Fibroblast of villous mesenchyme (primary cell): ENCODE measurements at places on chromosomes 11 and 22. TPM values are rescaled to one million over a fixed set of nuclear protein-coding genes. Genes with fewer than 3 reads are reported as not detected.

GRCh38 chr11:120522736-120523135 lies 11.2 kb downstream of the GRIK4 start:
- no peak for DNase-seq

DNA sequence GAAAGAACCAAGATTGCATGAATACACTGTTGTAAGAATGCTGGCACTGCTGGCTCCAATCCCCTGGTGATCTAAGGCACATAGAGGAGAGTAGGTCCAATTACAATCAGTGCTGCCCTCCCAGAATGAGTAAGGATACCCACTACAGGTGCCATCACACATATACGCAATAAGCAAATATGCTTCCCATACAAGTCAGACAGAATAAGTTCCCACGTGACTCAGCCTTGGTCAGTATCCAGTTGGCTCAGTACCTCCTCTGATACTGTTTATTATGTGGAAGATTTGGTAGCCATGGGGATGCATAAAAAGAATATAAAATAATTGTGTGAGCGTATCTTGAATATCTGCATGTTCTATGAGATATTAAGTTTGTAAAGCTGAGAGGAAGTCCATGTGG lies 8.9 kb upstream of the OR2D3 start:
- no peak for DNase-seq

AHNAK gene
- total RNA-seq, result 474 and 514 TPM in 2 replicates

DNA sequence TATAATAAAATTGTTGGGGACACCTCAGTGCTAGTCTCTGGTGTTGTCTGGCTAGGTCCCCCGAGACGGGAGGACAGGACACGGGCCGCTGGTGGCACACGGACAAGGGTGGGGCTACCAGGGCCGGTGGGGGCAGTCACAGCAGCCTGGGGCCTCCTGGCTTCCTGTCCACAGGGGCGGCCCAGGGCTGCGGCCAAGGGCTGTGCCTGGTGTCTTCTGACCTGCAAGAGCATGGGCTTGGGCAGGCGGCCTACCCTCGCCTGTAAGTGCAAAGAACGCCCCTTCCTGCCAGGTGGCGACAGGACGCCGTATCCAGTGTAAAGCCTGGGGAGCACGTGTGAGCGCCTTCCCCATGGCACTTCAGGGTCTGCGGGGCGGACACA lies 3.6 kb downstream of the LRFN4 start:
- no peak for DNase-seq

C11orf42 gene
- under 0.01 TPM in 1 of 2 replicates, not detected in the other for total RNA-seq

GRCh38 chr11:129691142-129691541 lies 124.5 kb upstream of the TMEM45B start:
- no peak for DNase-seq

DNA sequence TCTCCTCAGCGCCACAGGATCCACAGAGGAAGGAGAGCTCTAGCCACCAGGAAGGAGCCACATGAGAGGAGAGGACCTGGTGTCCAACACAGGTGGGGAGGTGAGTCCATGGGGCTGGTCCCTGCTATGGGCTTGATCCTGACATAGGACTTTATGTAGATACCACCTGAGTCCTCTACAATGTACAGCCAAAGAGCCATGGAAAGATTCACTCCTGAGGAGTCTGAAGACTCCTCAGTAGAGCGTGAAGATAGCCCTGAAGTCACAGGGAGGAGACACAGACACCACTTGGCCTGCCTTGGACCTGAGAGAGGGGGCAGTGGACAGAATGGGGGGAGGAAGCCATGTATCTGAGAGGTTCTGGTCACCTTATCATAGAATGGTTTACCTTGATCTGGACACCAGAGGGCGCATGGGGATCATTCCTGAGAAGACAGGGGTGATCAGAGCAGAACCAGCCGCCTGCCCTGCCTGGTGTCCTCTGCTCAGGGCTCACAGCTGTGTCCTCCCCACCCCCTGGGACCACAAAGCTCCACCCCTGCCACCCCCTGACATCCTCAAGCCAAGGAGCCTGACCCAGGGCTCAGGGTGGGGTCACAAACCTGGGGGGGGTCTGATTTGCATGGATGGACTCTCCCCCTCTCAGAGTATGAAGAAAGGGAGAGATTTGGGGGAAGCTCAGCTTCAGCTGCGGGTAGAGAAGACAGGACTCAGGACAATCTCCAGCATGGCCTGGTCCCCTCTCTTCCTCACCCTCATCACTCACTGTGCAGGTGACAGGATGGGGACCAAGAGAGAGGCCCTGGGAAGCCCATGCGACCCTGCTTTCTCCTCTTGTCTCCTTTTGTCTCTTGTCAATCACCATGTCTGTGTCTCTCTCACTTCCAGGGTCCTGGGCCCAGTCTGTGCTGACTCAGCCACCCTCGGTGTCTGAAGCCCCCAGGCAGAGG lies 77.0 kb downstream of the ZNF280B start:
- peak; percentile 48 for DNase-seq

DNA sequence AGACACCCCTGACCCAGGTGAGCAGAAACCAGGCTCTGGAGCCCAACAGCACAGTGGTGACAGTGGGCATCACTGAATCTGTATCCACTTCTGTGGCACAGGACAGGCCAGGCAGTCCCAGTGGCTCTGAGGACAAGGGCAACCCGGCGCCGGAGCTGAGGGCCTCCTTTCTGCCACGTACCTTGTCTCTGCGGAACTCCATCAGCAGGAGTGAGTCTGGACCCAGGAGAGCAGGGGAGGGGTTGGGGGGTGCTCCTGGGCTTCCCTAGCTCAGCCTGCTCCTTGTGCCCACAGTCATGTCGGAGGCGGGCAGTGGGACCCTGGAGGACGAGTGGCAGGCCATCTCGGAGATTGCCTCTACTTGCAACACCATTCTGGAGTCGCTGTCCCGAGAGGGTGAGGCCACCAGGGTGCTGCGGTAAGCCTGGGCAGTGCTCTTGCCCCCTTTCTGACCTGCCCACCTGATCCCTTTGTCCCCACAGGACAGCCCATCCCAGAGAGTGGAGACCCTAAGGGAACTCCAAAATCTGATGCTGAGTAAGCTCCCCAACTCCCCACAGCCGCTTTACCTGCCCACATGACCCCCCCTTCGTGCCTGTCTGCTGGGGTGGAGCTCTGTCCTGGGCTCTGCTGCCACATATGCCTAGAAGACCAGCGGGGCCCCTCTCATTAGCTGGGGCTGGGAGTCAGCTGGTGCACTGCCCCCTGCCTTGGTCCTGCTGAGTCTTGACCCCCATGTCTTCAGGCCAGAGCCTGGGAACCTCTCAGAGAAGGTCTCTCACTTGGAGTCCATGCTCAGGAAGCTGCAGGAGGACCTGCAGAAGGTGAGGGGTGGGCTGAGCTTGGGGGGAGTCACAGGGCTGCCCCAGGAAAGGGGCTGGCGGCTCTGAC lies 12.0 kb downstream of the SIPA1 start:
- no peak for DNase-seq

DNA sequence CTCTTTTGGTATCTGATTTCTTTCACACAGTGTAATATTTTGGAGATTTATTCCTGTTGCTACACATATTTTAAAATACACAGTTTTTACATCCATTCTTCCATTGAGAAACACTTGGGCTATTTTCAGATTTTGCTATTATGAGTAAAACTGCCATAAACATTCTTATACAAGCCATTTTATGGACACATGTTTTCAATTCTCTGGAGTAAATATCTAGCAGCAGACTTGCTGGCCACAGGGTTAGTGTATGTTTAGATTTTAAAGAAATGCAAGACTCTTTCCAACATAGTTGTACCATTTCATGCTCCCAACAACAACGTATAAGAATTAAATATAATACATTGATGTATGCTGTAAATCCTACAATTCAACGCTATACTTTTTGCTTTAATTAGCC lies 360.8 kb upstream of the PITPNB start:
- peak; percentile 72 for DNase-seq

DNA sequence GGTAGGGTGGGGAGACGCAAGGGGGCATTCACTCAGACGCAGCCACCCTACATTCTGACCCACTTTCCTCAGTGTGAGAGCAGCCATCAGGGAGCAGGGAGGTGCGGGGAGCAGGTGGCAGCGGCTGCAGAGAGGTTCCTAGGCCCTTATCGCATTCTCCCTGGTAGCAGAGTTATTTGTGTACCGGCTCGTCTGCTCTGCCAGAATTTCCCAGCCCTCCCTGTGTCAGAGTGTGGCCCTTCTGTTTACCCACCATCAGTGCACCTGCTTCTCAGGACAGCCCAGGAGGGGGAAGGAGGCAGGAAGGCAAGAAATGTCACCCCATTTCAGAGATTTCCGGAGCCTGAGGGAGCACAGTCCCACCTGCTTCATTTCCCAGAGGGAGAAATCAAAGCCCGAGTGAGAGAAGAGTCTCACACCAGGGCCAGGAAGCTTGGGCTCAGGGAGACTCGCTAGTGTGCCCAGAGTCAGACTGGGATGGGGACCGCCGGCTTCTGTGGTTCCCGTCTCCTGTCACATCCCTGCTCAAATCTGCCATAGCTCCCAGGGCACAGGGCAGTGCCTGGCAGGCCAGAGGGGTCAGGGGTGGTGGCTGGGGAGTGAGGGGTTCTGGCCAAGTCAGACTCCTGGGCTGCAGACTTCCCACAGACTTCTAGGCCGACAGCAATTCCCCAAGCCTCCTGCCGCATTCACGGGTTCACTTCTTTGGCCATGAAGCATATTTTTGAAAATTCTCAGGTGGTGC lies 49.7 kb downstream of the ARRB1 start:
- no peak for DNase-seq

DNA sequence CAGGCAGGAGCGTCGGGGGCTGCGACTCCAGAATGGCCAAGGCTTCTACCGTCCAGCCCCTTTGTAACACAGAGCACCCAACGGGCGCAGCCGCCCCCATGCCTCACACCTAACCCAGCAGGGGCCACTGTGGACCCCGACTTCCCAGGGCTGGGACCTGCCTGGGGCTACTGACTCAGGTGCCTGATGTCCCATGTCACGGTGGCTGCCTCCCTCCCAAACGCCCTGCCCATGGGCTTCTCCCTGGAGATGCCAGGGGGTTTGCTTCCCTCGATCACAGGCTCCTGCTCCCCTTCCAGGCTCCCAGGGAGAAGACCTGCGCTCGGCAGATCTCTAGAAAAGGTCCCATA lies 84.0 kb downstream of the MYEOV start:
- DNase-seq, result no peak

ACR gene
- total RNA-seq, result not detected in 2 replicates

CHRNA10 gene
- 0.86 and 0.97 TPM in 2 replicates for total RNA-seq

DNA sequence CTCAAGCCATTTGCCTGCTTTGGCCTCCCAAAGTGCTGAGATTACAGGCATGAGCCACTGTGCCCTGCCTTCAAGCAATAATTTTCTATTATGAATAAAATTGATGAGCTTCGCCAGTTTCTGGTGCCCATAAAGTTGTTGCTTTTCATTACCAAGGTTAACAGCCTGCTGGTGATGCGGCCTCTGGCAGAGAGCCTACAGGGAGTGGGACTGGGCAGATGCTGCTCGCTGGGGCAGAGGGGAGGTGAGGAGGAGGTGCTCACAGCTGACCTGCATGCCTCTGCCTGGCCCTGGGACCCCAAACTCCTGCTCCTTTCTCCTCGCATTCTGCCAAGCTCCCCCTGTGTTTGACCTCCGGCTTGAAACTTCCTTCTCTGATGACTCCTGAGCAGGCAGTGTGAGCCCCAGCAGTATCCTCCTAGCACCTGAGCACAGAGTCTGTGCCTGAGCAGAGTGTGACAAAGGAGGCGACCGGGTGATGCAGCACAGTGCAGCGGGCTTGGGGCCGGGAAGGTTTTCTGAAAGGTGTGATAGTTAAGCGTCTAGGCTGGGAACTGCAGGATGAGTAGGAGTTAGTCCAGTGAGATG lies 56.1 kb upstream of the B3GAT1 start:
- no peak for DNase-seq

MPPED2 gene
- not detected in 2 replicates for total RNA-seq

MEI1 gene
- total RNA-seq, result 1.3 and 2.2 TPM in 2 replicates

SEPTIN5 gene
- 10.4 and 14.8 TPM in 2 replicates for total RNA-seq

SCUBE2 gene
- total RNA-seq, result 0.97 and 1.3 TPM in 2 replicates

- DNase-seq, result no peak
Observed at GRCh38 chr22:20639343-20639742, 131.9 kb downstream of the MED15 start.

GRCh38 chr11:20087118-20087521 lies 73.2 kb downstream of the DBX1 start:
- no peak for DNase-seq

GRCh38 chr11:61120706-61121191 lies 18.5 kb downstream of the CD5 start:
- no peak for DNase-seq

KRTAP5-7 gene
- total RNA-seq, result not detected in 2 replicates

VPREB3 gene
- not detected in 2 replicates for total RNA-seq

- no peak for DNase-seq
Observed at GRCh38 chr11:1116666-1117390, 40.9 kb upstream of the MUC5AC start.

DNA sequence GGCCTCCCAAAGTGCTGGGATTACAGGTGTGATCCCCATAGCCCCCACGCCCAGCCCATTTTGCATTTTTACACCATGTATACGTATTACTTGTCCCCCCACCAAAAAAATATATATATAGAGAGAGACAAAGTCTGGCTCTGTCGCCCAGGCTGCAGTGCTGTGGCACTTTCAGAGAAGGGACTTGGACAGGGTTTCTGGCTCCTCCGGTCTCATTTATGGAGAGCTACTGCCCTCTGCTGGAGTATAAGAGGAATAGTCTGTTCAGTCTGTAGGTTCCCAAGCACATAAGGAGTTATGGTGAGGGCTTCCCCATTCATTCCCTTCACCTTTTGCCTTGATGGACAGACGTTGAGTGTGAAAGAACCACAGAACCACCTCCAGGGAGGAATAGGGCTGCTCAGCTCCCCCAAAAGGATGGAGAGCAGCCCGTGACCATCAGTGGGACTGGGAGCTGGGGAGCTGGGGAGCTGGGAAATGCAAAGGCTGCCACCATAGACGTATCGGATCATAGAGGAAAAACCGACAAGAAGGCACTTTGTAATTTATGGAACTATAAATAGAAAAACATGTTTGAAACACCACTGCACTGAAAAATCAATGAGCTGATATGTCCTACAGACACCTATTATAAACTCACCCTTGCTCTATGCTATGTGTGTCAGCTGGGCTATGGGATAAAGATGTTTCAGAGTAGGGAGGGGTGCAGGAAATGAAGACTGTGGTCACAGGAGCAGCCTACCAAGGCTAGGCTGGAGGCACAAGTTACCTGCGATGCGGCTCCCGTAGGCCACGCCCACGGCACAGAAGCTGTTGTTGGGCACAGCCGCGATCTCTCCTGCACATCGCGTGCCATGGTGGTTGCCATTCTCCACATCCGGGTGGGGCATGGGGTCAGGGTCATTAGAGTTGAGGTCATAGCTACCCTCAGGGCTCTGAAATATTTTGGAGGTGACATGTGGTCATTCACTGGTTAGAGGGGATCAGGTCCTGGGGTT lies 5.2 kb downstream of the PCSK7 start:
- DNase-seq, result peak; percentile 85

GRCh38 chr22:36819112-36819511 lies 2.3 kb upstream of the PVALB start:
- DNase-seq, result no peak

- DNase-seq, result no peak
Observed at GRCh38 chr11:32023370-32024305, 67.2 kb upstream of the RCN1 start.

GRCh38 chr11:111166598-111166997 lies 78.9 kb upstream of the POU2AF2 start:
- no peak for DNase-seq

- DNase-seq, result peak; percentile 53
Observed at GRCh38 chr11:83641511-83641910, 355.3 kb upstream of the CCDC90B start.

GRCh38 chr11:65380460-65381119 lies 1.9 kb downstream of the SLC25A45 start:
- no peak for DNase-seq
